Colonic mucosa (tissue), 4 donors: ENCODE measurements at places on chromosomes 3 and 15. TPM values are rescaled to one million over a fixed set of nuclear protein-coding genes. Genes with fewer than 3 reads are reported as not detected.

Gene BTLA
- 0.32 TPM for total RNA-seq

GRCh38 chr15:37921527-37922385 is 12.7 kb upstream of the TMCO5A start:
- H3K27ac ChIP-seq: no peak overlapping the region
- H3K27me3 ChIP-seq: no peaks in the 10 kb centered on the region
- H3K36me3 ChIP-seq: no peaks in the 10 kb centered on the region
- H3K4me1 ChIP-seq: no peaks in the 10 kb centered on the region

Gene RBP2
- 1.4 TPM for total RNA-seq

GRCh38 chr15:80265021-80265420 is 13.0 kb upstream of the CTXND1 start:
- no peaks in the 10 kb centered on the region for H3K36me3 ChIP-seq
- no peaks in the 10 kb centered on the region for H3K27me3 ChIP-seq
- no peak overlapping the region for H3K27ac ChIP-seq

Gene MUC13
- total RNA-seq: 853 TPM

Gene TIMP4
- 3.1 TPM for total RNA-seq
